ENCODE measurements at places on chromosomes 6 and 20.

- no peak for DNase-seq
Measured at GRCh38 chr20:35597186-35597585, 18.4 kb upstream of the SPAG4 start.

- no peak for DNase-seq
Measured at GRCh38 chr6:52663120-52663935, 7.6 kb upstream of the TMEM14A start.

DNA sequence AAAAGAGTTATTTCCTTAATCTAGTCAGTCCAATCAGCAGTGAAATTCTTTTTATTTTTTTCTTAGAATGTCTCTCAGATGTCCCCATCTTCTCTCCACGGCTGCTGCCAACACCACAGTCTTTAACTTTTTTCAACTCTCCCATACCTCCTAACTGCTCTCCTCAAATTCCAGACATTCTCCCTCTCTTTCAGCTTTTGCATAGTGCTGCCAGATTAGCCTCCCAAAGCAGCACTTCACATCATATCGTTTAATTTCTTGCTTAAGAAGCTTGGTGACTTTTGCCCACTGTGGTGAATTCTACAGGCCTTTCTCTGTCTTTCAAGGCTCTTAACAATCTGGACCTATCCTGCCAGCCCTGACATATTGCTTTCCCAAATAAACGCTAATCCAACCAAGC, 233.4 kb downstream of the UST start:
- no peak for DNase-seq

DNA sequence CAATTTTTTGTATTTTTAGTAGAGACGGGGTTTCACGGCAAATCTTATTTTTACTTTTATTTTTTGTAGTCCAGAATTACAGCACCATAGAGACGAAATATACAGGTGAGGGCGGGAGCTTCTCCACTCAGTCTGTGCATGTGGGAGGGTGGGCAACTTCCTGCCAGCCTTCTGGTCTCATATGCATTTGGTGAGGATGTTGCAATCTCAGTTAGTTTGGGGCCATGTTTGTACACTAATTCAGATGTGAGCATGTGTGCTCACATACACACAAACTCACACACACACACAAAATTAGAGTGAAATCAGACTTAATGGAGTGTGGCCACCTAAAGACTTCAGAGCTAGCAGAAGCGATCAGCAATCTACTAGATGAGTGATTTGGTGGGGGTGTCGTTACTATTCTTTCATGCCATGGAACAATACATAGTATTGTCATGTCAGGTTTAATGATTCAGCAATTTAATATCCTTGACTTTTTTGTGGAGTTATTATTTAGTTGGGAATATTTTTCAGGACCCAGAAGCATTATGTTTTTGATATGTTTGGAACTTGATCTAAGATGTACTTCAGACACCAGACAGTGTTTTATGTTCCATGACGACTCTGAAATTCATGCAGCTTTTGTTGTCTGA, 78.0 kb upstream of the BMP2 start:
- DNase-seq: no peak

DNA sequence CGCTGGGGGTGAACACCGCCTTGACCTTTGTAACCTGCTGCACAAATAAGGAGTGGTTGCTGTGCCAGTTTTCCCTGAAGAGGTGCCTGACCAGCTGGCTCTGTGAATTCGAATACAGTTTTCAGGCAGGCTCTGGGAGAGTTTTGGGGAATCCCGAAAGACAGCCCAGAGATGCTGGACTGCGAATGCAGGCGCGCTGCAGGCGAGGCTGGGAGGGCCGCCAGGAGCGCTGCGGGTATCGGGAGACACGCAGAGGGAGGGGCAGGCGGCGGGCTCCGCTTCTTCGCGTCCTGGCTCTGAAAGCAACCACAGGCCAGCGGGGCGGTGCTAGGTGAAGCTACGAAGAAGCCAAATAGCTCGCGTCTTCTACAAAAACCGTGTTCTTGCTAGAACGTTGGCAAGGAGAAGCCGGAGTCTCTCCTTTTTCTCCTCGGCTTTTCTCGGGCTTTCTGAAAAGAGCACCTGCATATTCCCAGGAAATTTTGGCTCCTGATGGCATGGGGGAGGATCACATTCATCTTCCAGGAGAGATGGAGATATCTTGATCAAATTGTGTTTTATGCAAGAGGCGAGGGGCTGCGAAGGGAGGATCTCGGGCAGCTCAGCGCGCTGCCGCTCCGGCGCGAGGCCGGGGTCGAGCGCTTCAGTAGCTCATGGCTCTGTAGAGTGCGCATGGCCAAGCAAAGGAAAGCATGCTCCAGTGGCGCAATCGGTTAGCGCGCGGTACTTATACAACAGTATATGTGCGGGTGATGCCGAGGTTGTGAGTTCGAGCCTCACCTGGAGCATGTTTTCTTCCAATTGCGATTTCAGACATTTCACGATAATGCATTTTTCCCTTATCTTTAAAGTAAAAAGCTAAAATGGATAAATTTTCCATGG, 158.1 kb upstream of the ZNF184 start:
- DNase-seq: no peak

DNA sequence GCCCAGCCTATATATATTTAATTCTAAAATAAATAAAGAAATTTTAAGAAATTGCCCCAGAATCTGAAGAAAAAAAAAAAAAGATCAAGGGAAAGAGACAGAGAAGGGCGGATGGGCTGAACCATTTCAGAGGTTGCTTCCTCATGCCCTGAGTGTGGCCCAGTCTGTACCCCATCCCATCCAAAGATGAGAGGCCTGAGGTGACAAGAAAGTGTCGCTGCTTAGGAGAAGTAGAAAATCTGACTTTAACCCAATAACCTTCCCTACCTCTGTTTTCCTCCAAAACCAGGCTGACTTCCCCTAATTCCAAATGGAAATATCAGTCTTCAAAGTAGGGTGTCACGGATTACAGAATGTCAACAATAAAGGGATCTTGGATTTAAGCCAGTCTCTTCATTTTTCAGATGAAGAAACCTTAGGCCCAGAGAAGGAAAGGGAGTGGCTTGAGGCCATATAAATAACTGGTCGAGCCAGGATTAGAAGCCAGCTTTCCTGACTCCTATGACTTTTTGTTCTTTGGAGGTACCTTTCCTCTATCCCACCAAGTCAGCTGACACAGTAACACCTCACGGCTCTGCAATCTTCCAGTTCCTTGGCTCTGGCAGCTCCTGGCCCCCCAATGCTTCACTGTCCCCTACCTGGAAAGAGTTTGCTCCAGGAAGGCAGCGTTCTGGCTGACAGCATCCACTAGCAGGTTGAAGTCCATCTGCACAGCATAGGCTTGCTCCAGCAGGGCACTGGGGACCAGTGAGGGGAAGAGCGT, 10.1 kb downstream of the GSS start:
- DNase-seq: no peak

DNA sequence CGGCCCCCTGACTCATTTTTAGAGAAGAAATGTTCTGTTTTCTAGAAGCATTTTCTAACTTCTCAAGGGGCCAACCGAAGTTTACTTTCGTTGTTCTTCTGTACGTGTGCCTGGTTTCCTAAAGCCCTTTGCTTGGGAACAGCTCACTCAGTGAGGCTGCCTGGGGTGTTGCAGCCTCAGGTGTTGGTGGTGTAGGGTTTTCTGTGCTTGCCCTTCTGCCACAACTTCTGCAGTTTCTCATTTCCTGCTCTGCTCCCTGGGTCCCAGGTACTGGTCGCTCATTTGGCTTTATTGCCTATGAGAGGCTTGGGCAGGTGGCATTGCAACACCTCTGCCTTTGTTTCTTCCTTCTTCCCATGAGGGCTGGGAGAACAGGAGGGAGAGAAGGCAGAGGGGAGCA, 278.3 kb downstream of the SOX4 start:
- no peak for DNase-seq

DNA sequence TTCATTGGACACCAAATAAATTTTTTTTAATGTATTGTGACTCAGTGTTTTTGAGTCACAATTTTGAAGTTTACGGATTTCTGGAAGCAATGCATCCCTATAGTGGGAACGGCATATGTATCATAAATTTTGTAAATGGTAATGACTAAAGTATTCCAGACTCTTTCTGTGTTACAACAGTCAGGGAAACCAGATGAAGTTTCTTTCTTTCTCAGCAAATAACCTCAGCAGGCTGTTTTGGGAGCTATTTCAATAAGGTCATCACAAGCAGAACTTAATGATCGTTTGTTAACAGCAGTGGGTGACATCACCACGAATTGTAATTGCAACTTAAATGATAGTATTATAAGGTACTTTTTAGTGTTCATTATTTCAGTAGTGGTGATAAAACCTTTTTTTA, 52.0 kb downstream of the HIVEP1 start:
- no peak for DNase-seq

- peak; percentile 67 for DNase-seq
Measured at GRCh38 chr20:60762386-60762785, 489.7 kb upstream of the CDH4 start.

DNA sequence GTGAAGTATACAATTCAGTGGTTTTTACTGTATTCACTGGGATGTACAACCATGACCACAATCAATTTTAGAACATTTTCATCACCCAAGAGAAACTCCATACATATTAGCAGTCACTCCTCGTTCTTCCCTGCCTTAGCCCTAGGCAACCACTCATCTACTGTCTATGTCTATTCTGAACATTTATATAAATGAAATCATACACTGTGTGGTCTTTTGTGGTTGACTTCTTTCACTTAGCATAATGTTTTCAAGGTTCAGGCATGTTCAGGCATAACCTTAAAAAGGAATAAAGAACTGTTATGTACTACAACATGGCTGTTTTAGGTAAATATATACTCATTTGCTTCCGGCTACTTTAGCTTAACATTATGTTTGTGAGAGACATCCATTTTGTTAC, 37.3 kb downstream of the BLTP3A start:
- DNase-seq: no peak

DNA sequence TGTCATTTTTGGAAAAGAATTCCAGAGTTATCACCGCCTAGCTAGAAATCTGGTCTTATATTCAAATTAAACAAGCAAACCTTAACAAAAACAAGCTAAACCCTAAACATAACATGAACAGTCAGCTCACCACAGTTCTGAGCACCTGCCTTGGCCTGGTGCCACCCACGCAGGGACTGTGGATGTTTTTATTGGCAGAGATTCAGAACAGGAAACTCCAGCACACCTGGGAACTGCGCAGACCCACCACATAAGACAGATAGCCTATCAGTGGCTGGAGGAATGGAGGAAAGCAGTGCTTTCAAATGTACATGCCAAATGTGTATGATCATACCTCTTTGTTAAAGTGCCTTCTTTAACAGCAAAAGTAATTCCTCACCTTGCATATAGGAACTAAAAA, 8.9 kb downstream of the SLC16A10 start:
- no peak for DNase-seq

- DNase-seq: no peak
Measured at GRCh38 chr20:18314786-18315406, 26.6 kb downstream of the ZNF133 start.

- no peak for DNase-seq
Measured at GRCh38 chr6:12408752-12409151, 118.6 kb downstream of the EDN1 start.
